H9 (cell line): ENCODE measurements at places on chromosomes 3 and 15. TPM values are rescaled to one million over a fixed set of nuclear protein-coding genes. Genes with fewer than 3 reads are reported as not detected.
A peak's percentile ranks its signal among the peaks of the same experiment; 100 is the strongest.

MAGI1 gene
- total RNA-seq = 57.8 and 65.7 TPM in 2 replicates

CCNB2 gene
- 119 and 122 TPM in 2 replicates for total RNA-seq

GRCh38 chr3:73768524-73769308, 144.0 kb upstream of the PDZRN3 start:
- no peak for DNase-seq

WDR76 gene
- total RNA-seq = 29.6 and 31.1 TPM in 2 replicates

- no peak for DNase-seq
Observed at GRCh38 chr3:131701153-131701770, 198.5 kb upstream of the MRPL3 start.

DNA sequence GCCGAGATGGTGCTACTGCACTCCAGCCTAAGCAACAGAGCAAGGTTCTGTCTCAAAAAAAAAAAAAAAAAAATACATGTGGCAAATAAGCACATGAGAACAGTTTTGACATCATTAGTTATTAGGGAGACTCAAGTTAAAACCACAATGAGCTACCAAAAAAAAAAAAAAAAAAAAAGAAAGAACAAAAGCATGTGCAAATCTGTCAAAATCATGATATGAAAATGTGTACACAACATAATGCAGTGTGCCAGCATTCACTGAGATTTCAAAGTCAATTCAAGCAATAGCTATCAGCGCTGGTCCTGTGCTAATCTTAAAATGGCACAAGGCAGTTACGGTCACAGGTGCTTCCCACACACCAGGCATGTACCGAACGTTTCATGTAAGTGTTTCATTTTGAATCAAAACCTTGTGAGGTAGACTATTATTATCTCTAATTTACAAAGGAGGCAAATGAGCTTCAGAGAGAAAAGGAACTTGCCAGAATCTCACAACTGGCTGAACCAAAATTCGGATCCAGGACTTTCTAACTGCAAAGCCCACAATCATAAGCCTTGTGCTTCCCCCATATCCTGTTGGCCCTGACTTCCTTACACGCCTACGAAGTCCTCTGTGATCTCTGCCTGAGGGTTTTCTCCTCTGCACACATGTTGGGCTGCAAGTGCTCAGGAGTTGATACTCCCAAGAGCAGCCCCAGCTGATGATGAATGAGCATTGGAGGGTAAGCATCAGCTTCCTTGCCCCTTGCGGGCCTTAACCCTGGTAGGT, 200.1 kb upstream of the PROK2 start:
- DNase-seq = no peak

GRCh38 chr3:155664925-155665695, 79.8 kb downstream of the PLCH1 start:
- DNase-seq = no peak

DNA sequence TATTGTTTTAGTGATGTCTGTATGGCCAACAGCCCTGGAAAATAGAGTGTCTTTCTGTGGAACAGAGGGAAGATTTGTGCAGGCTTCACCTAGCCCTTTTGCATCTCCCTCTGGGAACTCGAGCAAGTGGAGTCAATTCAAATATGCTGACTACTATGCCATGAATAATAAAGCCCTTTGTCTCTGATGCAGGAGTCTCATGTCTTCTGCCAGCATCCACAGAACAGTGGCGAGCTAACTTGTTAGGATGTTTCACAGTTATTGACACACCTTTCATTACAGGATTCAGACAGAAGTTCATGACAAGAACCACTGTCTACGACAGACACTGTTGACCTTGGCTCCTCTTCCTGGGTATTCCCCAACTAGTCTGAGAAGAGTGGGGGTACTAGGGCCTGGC, 15.6 kb upstream of the CCDC54 start:
- DNase-seq = no peak

RARB gene
- total RNA-seq = 0.22 and 0.29 TPM in 2 replicates

DNA sequence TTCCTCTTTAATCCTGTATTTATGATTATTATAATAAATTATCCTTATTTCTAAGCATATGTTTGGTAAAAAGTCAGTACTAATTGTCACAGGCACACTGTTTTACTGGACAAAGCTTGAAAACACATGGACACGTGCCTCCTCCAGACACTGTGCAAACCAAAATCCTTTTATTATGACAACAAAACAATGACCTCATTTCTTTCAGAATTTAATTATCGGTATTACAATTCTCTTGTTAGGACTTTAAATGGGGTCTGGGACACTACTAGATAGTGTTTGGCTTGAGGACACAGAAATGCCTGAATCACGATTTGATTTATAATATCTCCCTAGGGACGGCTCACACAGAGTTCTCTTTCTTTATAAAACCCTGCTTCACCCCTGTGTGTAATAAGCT, 107.3 kb upstream of the IGSF10 start:
- DNase-seq = no peak

DNA sequence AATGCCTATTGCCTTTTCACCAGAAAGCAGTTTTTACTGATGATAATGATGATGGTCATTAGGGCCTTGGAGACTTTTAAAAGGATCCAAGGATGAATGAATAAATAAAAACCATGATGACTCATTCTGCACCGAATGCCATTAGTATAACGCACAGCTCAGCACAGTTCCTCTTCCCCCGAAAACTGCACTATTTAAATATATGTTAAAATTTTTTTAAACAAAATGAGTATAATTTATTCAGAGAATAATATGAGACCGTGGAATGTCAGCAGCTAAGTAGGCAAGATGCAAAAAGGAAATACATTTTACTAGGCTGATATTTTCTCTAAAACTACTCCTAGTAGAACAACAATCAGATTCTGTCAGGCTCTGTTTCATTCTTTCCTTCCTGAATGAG, 83.4 kb upstream of the NANOGP8 start:
- DNase-seq = no peak

GRCh38 chr15:29859973-29860715, 37.9 kb upstream of the TJP1 start:
- no peak for DNase-seq

DNA sequence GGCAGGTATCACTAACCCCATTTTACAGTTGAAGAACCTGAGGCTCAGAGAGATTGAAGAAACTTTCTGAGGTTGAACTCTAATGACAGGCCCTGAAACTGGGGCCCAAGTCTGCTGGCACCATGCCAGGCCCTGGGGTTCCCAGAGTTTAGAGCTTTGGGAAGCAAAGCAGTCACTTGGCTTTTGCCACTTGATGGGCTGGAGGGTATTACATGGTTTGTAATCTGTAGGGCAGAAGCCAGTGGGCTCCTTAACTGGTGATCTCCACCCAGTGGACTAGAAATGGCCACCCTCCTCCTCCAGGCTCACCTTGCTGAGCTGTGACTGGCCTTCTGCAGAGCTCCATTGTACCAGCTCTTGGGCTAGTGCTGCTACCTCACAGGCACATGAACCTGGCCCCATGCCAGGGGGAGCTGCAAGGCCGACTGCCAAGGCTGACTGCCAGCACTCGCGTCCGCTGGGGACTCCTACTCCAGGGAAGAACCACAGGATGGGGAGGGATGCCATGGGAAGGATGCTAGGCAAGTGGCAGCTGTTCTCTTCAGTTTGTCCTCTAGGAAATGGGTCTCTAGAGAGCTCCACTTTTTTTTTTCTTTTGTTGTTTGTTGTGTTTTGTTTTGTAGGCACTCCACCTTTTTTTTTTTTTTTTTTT, 104.8 kb downstream of the ETFA start:
- DNase-seq = no peak

- DNase-seq = no peak
Observed at GRCh38 chr3:4581498-4581897, 88.3 kb downstream of the ITPR1 start.

- no peak for DNase-seq
Observed at GRCh38 chr3:177835008-177835407, 637.7 kb upstream of the TBL1XR1 start.

- DNase-seq = no peak
Observed at GRCh38 chr3:99928771-99929744, 111.4 kb downstream of the CMSS1 start.

GRCh38 chr3:16319307-16319706, 54.3 kb downstream of the OXNAD1 start:
- peak; percentile 57 for DNase-seq

ZPLD1 gene
- not detected in 2 replicates for total RNA-seq

DNA sequence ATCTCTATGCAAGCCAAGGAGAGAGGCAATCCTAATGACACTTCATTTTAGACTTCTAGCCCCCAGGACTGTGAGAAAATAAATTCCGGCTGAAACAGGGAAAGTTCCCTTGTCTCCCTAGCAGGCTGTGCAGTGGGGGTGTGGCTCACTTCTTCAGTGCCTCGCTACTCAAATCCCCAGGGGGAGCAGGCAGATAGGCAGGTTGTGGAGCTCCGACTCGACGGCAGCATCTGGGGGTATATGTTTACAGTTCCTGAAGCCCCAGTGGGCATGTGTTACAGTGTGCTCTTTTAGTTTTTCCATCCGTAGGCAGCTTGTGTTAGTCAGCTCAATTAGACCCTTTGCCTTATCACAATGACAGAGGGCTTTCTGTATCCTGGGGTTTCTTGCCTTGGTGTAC, 836.5 kb downstream of the PDCD6IP start:
- DNase-seq = no peak

DNA sequence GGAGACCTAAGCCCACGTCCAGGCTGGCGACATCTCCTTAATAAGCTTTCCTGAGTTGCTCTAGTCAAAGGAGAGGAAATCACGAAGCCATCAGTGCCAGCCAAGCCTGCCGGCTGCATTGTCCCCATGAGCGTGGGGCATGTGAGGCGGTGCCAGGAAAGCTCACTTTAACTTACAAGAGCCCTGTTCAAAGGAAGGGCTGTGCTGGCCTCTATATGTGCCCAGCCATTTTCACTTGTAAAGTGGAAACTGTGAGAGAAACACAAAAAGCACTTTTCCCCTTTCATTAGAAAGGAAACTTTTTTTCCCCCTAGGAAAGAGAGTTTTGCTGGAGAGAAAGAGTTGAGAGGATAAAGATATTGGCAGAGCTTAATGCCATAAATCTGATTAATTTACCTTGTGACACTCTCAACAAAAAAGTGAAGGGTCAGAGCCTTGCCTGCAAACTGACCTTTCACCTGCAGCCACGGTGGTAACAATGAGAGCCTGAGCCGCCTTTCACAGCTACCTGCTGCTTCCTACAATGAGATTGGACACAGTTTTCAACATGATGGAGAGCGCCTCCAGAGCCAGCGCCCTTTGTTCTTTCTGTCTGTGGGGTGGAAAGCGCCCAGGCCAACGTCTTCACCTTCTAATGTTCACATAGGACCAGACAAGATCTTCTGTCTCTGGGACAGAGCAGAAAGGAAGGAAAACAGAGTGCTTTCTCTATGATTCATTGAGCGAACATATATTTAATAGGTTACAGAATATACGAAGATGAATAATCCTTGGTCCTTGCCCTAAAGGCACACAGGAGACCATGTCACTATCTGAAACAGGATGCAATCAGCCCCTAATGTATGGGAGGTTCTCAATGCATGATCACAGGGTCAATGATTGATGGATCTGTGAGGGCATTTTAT, 233.1 kb upstream of the HES1 start:
- DNase-seq = no peak

DNA sequence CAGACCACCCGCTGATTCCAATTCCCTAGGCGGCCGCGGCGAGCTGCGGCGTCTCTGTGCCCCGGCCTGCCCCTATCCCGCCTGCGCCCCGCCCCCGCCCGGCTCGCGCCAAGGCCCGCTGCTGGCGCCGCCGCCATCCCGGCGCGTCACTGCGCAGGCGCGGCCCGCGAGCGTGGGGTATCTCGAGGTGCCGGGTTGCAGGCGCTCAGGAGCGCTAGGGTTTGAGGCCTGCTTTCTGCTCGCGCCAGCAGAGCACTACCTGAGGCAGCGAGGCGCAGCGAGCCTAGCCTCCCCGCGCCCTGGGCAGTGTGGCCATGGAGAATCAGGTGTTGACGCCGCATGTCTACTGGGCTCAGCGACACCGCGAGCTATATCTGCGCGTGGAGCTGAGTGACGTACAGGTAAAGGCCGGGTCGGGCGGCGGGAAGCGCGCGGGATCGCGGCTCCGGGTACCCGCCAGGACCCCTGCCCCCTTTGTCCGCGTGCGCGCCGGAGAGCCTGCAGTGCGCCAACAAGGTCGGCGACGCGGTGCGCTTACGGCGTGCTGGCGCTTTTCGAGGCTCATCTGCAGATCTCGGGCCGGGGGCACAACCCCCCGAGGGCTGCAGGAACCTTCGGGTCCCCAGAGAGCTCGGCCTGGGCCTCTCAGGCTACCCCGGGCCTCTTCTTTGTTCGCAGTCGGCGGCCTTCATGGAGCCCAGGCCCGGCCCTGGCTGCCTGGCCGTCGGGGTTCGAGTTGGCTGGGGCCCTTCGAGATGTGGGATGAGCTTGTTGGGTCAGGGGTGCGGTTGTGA, at the start of gene HACD3:
TSS of gene HACD3 (plus strand) at position 146 of the 794 bp plus-strand sequence. CDS start at position 315, 169 bp downstream.
- peak; percentile 90 for DNase-seq

DNA sequence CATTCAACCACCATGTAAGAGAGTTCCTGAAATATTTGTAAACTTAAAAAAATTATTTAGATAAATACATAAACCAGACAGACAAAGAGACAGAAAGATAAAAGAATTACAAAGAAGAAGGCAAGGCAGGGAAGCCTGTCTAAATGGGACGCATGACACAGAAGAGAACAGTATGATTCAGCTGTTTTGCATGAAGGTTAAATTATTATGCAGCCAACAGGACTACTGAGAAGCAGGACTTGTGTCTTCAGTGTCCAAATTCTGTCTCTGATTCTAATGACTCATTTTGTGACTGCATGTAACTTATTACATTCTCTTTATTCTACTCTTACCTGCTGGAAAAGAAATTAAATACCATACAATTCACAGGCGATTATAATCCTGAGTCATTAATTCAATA, 340.4 kb upstream of the KCNMB2 start:
- no peak for DNase-seq

GRCh38 chr3:168975576-168975975, 687.9 kb downstream of the MECOM start:
- no peak for DNase-seq

GRCh38 chr3:151437906-151438305, 23.0 kb downstream of the IGSF10 start:
- no peak for DNase-seq

DNA sequence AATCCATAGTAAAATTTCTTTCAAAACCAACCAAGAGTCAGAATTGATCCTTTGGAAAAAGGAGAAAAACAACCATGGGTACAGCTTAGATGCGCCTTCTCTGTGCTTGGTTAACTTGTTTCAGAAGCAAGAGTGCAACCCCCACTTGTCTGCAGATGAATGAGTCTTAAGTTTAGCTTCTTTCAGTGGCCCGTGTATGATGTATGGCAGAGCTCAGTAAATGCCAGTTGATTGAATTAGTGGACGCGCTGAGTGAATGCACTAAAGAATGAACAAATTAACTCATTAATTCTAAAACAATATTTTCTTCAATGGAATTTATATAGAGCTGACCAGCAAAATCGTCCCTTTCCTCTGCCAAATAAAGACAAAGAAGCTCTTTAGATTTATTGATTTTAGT, 67.0 kb upstream of the ARHGEF3 start:
- no peak for DNase-seq

FGD5 gene
- total RNA-seq = 7.8 and 8.6 TPM in 2 replicates

GRCh38 chr15:55915876-55916567, 77.4 kb downstream of the NEDD4 start:
- DNase-seq = no peak

- no peak for DNase-seq
Observed at GRCh38 chr15:85329561-85330422, 50.6 kb upstream of the AKAP13 start.

- DNase-seq = no peak
Observed at GRCh38 chr3:150370999-150371398, 37.1 kb upstream of the TSC22D2 start.

GRCh38 chr15:31234815-31235214, 91.8 kb upstream of the KLF13 start:
- DNase-seq = no peak
